ENCODE measurements at places on chromosomes 5 and 9.

- no peak for DNase-seq
Measured at GRCh38 chr5:63953217-63953616, 9.0 kb downstream of the HTR1A start.

GRCh38 chr5:178143901-178144300, 9.8 kb downstream of the NHP2 start:
- no peak for DNase-seq

GRCh38 chr9:83536332-83536731, 1.9 kb downstream of the FRMD3 start:
- no peak for DNase-seq

DNA sequence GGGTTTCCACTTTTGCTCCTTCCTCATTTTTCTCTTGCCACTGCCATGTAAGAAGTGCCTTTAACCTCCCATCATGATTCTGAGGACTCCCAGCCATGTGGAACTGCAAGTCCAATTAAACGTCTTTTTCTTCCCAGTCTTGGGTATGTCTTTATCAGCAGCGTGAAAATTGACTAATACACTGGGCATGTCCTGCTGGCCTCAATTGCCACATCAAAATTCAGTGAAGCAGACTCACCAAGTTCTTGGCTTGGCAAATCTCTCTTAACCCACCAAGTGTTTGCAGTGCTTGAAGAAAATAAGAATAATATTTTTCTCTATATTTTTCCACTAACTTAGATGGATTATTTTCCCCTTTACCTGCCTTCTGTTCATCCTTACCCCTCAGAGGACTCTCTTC, 212.0 kb downstream of the BRINP1 start:
- DNase-seq, result no peak

GRCh38 chr5:43041669-43042175, 1.6 kb upstream of the ANXA2R start:
- peak; percentile 89 for DNase-seq

DNA sequence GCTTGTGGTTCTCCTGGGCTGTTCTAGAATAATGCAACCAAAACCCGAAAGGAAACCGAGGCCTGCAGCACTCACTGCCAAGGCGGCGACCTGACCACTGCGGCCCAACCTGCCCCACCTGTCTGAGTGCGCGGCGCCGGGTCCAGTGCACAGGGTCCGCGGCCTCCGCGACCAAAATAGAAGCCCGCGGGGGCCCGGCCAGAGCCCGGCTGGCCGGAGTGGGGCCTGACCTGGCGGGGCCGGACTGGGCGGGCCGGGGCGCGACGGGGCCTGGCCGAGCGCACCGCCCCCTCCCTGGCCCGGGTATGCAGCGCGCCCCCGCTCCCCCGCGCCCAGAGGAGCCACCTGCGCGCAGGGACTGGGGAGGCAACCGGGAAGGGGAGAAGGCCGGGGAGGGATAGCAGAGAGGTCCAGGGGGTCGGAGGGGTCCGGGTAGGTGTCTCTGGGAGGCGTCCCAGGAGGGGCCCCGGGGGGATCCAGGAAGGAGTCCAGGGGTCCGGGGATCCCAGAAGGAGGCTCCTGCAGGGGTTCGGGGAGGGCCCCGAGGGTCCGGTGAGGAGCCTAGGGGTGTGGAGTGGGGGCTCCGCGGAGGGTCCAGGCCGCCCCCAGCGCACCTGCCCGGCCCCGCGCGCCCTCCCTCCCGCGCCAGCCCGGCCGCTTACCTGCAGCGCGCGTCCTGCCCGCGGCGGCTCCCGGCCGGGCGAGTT, 503 bp downstream of the SEMA4D start:
- no peak for DNase-seq

- DNase-seq, result no peak
Measured at GRCh38 chr5:168209244-168209995, 82.0 kb upstream of the WWC1 start.

- no peak for DNase-seq
Measured at GRCh38 chr5:126715765-126716164, 61.2 kb upstream of the LMNB1 start.

- DNase-seq, result no peak
Measured at GRCh38 chr5:5105531-5105930, 34.6 kb upstream of the ADAMTS16 start.

DNA sequence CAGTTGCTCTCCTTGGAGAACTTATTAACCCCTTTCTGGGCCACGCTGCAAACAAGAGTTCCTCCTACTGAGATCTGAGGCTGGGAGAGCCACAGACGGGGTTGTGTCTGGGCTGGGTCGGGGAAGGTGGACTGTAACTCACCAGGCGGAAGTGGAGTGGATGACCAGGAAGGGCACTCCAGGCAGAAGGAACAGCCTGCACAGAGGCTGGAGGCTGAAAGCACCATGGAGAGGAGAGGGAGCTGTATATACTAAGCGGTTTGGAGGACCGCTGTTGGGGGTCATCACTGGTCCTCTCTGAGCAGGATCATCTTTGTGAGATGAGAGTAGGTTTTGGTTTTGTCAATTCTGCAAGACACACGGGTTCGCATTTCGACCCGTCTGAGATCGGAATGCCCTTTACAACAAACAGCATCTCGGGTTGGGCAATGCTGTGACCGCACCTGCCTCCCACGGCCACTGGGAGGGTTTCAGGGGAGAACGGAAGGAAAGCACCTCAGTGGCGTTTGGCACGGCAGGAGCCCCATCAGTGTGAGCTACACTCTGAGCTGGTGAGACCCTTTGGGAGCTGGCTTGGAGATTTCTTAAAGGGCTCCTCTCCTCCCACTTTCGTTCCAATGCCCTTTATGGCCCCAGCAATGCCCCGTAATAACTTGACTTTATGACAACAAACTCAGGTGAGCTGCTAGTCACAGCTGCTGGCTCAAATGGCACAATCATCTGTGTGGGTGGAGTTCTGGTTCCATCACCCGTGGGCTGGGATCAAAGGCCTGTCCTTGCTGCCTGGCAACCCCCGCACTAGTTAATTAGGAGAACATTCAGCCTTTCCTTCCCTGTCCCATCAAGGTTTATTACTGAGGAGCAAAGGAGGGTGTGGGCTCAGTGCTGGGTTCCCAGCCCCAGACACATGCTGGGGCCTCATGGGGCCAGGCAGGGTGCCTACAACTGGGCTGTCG, 18.7 kb upstream of the NEURL1B start:
- no peak for DNase-seq

GRCh38 chr5:13941468-13941867, 3.0 kb downstream of the DNAH5 start:
- DNase-seq, result no peak

GRCh38 chr5:125970631-125971307, 452.4 kb upstream of the GRAMD2B start:
- no peak for DNase-seq

DNA sequence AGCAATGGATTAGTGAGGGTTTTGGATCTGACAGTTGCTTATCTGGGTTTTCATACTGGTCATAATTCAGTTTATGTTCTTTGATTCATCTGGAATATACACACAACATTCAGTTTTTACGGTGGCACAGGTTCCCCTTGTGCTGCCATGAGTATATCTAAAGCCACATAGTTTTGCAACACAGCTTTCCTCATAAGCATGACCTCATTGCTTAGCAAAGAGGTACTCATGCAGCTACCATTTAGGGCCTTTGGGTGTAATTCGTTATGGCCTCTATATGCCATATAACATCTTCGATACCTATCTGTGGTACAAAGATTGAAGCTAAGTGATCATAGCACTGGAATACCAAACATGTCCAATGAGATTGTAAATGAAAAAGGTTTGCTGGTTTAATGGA, 2.9 kb upstream of the RBM22 start:
- no peak for DNase-seq

GRCh38 chr9:138101444-138102234, 224.1 kb downstream of the CACNA1B start:
- no peak for DNase-seq
